SW 1271 (cell line): ENCODE measurements at places on chromosomes 7 and 10.

GRCh38 chr10:102399217-102400021, 3.9 kb downstream of the NFKB2 start:
- peak; percentile 69 for DNase-seq

GRCh38 chr10:7488418-7488829, 77.6 kb upstream of the SFMBT2 start:
- no peak for DNase-seq

DNA sequence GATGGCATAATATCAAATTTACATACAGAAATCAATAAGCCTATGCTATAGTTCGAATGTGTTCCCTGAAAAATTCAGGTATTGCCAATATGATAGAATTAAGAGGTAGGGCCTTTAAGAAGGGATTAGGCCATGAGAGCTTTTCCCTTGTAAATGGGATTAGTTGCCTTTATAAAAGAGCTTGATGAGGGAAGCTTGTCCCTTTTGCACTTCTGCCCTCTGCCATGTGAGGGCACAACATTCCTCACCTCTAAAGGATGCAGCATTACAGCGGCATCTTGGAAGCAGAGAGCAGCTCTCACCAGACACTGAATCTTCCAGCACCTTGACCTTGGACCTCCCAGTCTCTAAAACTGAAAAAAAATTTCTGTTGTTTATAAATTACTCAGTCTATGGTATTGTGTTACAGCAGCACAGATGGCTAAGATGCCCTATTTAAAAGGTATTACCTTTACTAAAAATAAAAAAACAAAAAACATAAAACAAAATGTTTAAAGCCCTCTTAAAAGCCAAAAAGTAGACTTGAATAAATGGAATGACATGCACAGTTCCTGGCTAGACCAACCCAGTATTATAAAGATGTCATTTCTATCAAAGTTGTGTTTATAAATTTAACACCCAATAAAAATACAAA, 909.6 kb downstream of the REEP3 start:
- DNase-seq: no peak

DNA sequence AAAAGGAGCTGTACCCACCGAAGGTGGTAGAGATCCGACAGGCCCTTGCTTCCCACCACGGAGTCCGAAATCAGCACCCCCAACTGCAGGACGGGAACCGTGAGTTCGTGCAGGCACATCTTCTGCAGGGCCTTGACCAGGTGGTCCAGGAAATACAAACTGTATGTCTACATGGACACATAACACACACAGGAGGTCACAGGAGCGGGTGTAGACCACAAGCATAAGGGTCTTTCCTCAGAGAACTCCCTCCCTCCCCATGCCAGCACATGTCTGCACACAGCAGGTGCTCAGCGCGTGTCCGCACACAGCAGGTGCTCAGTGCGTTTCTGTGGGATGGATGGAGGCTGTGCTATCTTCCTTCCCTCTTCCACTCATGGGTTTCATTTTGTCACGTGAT, 69.7 kb downstream of the CFAP46 start:
- no peak for DNase-seq

DNA sequence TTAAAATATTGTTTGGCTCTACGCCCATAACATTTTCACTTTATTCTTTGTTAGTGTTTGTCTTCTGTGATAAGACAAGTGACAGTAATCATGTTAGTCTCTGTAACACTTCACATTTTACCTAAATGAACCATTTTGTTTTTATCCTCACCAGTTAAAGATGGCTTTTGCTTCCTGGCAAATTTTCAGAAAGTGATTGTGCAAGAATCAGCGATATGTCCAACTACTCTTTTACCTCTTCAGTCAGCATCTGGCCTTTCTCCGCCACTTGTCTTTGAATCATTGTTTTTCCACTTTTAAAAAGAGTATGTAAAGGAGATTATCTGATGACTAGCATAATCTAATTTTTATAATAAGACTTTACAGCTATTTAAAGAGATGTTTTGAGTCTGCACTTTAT, 3.5 kb downstream of the DGKB start:
- DNase-seq: no peak

GRCh38 chr10:131818510-131819234, 82.1 kb upstream of the PPP2R2D start:
- no peak for DNase-seq

- DNase-seq: no peak
Measured at GRCh38 chr10:47401210-47401609, 17.1 kb upstream of the ZNF488 start.

DNA sequence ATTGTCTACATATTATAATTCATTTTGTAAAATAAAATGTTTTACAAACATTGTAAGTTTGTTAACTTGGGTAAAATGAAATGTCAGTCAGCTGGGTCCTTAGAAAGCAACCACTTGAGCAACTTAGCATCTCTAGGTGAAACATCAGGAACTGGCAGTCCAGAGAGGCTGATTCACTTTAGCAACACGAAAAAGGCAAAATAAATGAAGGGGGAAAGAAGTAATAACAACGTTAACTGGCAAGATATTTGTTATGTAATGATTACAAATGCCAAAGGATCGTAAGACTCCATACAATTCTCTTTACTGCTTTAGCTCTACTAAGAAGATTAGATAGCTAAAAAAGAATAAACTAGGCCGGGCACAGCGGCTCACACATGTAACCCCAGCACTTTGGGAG, 5.0 kb downstream of the PDZD8 start:
- DNase-seq: no peak

- no peak for DNase-seq
Measured at GRCh38 chr7:794671-795329, 37.5 kb upstream of the SUN1 start.

DNA sequence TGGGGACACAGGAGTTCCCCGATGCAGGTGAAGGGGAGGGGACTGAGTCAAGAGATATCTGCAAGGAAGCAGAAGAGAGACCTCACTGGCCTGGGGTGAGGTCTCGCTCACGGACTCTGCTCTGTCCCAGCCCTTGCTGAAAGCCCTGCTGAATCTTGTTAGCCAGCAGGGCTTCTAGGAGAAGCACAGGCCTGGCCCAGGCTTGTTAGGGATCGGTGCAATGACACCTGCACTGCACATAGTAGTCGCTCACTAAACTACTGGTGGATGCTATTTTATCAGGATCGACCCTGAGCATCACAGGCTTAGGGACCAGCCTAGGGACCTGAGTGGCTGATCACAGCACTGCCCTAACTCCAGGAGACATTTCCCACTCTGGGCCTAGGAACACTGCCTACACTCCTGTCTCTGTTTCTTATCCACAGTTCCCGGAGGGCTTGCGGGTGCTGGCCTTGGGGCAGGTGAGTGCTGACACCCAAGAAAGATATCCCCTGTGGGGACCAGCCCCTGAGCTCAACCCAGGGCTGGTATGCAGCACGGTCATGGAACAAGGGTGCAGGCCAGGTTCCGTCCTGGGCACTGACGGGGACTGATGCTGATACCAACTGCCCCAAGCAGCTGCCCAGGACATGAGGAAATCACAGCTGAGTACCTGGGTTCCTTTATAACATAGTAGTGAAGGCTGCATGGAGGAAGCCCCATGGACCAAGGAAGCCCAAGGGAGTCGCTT, 13.0 kb downstream of the ELN start:
- DNase-seq: no peak

GRCh38 chr10:110972231-110973134, 53.1 kb downstream of the SHOC2 start:
- no peak for DNase-seq

DNA sequence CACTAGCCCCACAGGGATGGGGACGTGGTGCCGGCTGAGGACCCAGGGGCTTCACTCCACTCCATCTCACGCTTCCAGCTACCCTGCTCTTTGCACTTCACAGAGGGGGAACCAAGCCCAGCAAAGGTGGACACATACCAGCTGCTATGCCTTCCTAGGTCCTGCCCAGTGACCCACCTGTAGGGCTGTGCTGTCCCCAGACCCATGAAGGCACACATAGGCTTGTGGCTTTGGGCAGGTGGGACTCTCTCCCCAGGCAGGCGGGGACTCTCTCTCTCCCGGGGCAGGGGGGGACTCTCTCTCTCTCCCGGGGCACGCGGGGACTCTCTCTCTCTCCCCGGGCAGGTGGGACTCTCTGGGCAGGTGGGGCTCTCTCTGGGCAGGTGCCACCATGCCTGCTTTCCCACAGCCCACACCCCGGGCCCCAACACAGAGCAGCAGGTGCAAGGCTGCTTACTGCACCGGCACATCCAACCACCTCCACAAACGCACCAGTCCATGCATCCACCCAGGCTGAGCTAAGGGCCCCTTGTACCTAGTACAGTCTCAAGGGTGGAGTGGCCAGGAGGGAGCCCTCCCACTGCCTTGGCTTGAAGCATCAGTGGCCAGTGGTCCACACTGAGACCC, 13.8 kb upstream of the GPR146 start:
- DNase-seq: no peak

DNA sequence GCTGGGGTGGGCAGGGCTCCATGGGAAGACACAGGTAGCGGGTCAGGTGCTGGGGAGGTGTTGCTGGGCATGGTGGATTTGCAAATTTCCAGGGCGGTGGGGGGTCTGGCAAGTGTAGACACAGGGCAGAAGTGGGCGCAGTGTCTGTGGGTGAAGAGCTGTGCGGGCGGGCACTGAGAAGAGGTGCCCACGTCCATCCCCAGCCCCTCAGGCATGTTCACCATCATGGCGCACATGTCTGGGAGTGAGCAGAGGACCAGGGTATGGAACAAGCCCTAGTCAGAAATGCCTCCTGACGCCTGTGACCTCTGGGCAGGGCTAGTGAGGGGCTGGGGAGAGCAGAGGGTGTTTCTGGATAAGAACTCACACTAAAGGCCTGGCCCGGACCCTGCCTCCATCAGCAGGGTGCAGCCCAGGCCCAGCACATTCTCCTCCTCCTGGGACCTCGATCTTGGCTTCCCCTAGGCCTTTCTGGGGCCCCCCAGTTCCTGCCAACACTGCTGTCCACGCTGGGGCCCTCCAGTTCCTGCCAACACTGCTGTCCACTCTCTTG, 612.9 kb downstream of the PTPRN2 start:
- no peak for DNase-seq

- peak; percentile 49 for DNase-seq
Measured at GRCh38 chr10:103967448-103968071, 620 bp downstream of the SLK start.

GRCh38 chr10:106716381-106716780, 448.1 kb downstream of the SORCS1 start:
- no peak for DNase-seq

GRCh38 chr10:117345143-117345542, 30.1 kb downstream of the PDZD8 start:
- DNase-seq: no peak
